Hematopoietic multipotent progenitor cell (in vitro differentiated cells): ENCODE measurements at places on chromosomes 4 and X. TPM values are rescaled to one million over a fixed set of nuclear protein-coding genes. Genes with fewer than 3 reads are reported as not detected.
A peak's percentile ranks its signal among the peaks of the same experiment; 100 is the strongest.

- DNase-seq = peak; percentile 33
These were observed 99.2 kb upstream of the RAPGEF2 start for GRCh38 chr4:159003420-159004253.

DNA sequence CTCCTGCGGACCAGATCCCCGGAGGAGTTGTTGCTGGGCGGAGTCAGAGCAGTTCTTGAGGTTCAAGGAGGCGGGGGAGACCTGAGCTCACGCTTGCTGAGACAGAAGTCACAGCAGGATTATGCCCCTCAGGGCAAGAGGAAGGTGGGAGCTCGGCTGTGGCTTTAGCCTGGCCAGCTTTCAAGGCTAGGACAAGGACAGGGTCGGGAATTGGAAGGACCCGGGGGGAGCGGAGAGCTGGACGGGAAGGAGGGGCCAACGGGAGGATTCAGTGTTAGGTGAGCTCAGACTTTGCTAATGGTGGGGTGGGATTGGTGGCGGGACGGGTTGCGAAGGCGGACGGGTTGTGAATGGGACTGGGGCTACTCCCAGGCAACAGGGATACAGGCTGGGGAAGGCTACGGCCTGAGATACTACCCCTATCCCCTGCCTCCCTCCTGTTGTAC is at the start of gene RIBC1:
Gene RIBC1 (plus strand): TSS at position 13 of the 446 bp plus-strand sequence. CDS start 3,404 bp downstream, outside the sequence.
- no peak for DNase-seq

GRCh38 chrX:87924619-87925018 is 407.0 kb downstream of the KLHL4 start:
- no peak for DNase-seq

GRCh38 chr4:22170353-22170752 is 221.8 kb upstream of the KCNIP4 start:
- no peak for DNase-seq

GRCh38 chrX:139508099-139508498 is 22.4 kb upstream of the F9 start:
- no peak for DNase-seq

GRCh38 chr4:38072578-38072977 is 112.4 kb downstream of the PTTG2 start:
- peak; percentile 33 for DNase-seq

BEX2 gene
- 41.7 TPM for total RNA-seq

GLRA2 gene
- not detected for total RNA-seq

HHIP gene
- total RNA-seq = 0.27 TPM

SERTM2 gene
- total RNA-seq = 2.4 TPM

SHROOM3 gene
- under 0.01 TPM for total RNA-seq

PNMA5 gene
- total RNA-seq = not detected
